Thoracic aorta (tissue), 2 donors: ENCODE measurements at places on chromosomes 1 and 21. TPM values are rescaled to one million over a fixed set of nuclear protein-coding genes. Genes with fewer than 3 reads are reported as not detected.
A peak's percentile ranks its signal among the peaks of the same experiment; 100 is the strongest.

ZYG11A gene
- total RNA-seq: not detected

KRTAP11-1 gene
- not detected for total RNA-seq

DNA sequence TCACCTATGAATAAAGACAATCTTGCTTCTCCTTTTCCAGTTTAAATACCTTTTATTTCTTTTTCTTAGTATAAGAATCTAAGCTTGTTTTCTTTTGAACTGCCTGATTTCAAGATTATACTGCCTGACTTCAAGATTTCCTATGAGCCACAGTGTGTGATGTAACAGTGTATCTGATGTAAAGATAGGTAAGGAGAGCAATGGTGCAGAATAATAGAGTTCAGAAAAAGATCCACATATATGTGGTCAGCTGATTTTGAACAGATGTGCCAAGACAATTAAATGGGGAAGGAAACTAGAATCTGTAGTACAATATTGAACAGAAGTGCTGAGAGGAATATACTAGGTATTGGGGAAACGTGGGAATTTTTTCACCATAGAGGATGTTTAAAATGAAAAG lies 21.0 kb downstream of the EXO1 start:
- DNase-seq: no peak
- H3K36me3 ChIP-seq: no peaks in the 10 kb centered on the region
- H3K4me3 ChIP-seq: no peak overlapping the region
- H3K27me3 ChIP-seq: no peaks in the 10 kb centered on the region
- no peak overlapping the region for H3K27ac ChIP-seq
- no peaks in the 10 kb centered on the region for H3K4me1 ChIP-seq

- peak overlapping the region; percentile 87 for H3K4me3 ChIP-seq
- no peaks in the 10 kb centered on the region for H3K36me3 ChIP-seq
- no peaks in the 10 kb centered on the region for H3K27me3 ChIP-seq
Measured at GRCh38 chr1:9293533-9294404, 1.1 kb downstream of the SPSB1 start.

DNA sequence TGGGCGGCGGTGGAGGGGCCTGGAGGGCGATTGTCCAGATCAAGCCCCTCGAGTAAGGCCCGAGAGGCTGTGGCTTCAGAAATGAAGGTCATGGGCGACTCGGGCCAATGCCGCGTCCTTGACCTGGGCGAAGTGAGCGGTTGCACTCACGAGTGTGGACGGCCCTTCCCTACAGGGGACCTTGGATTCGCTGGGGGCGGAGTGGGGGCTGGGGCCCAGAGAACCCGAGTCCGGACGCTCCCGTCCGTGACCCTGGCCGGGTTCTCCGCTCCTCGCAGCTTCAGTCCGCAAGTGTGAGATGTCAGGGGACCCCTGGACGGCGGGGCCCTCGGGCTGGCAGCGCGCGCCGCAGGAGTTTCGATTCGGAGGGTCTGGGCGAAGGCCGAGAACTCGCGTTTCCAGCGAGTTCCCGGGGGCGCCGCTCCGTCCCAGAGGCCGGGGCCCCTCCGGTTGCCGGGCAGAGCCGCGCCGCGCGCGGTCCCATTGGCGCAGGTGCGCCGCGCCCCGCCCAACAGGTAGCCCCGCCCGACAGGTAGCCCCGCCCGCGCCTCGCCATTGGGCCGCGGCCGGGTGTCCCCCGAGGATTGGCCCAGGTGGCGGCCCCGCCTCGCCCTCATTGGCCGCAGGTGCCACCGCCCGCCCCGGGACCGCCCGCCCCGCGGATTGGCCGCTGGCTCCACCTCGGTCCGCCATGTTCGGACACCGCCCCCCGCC lies at the start of gene PRKCZ:
Gene PRKCZ (plus strand): TSS at position 694 of the 714 bp plus-strand sequence. CDS start 220 bp downstream, outside the sequence.
- no peak for DNase-seq
- H3K4me1 ChIP-seq: no peaks in the 10 kb centered on the region
- no peaks in the 10 kb centered on the region for H3K36me3 ChIP-seq
- no peaks in the 10 kb centered on the region for H3K27me3 ChIP-seq

DNA sequence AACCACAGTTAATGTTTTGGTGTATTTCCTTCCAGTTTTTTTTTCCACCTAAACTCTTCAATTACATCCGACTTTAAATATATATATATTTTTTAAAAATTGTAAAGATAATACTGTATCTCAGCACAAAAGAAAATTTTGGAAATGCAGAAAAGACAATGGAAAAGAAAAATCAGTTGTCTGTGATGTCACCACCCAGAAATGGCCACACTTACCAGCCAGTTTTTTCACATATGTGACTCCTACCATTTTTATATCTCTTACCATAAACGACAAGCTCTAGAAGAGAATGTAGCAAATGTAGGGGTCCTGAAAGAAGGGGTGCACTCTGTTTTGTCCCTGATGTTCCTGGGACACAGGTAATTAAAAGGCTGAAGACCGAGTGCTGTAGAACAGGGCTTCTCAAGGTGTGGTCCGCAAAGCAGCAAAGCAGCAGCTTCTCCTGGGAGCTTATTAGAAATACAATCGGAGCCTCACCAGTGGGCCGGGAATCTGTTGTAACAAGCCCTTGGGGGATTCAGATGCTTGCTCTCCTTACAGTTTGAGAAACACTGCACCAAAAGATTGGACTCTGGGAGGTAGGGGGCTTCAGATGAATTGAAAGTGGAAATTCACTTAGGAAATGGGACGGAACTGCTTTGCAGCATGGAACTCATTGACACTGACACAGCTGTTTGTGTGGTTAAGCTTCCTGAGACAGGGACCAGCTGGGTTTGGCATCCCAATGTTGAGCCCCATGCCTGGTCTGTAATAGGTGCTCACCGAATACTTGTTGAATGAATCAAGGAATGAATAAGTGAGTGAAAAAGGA lies 44.1 kb downstream of the ALPL start:
- no peak for DNase-seq
- no peaks in the 10 kb centered on the region for H3K27me3 ChIP-seq
- no peaks in the 10 kb centered on the region for H3K36me3 ChIP-seq
- H3K4me3 ChIP-seq: no peak overlapping the region
- no peak overlapping the region for H3K27ac ChIP-seq

DNA sequence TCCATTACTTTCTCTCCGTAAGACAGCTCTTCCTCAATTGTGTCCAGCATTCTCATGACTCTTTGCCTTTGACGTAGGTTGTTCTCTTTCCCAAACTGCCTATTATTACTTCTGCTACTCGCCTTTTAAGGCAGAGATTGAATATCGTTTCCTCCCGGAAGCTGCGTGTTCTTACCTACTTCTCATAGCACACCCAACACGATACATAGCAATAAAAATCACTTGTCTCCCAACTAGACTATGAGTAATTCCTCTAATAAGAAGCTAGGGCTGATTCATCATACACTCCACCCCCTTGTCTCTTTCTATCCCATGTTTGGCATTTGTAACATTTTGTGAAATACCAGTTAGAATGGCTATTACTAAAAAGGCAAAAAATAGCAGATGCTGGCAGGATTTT lies 55.8 kb upstream of the SGIP1 start:
- H3K4me1 ChIP-seq: no peaks in the 10 kb centered on the region
- no peak overlapping the region for H3K27ac ChIP-seq
- H3K36me3 ChIP-seq: no peaks in the 10 kb centered on the region
- no peak overlapping the region for H3K4me3 ChIP-seq

DNA sequence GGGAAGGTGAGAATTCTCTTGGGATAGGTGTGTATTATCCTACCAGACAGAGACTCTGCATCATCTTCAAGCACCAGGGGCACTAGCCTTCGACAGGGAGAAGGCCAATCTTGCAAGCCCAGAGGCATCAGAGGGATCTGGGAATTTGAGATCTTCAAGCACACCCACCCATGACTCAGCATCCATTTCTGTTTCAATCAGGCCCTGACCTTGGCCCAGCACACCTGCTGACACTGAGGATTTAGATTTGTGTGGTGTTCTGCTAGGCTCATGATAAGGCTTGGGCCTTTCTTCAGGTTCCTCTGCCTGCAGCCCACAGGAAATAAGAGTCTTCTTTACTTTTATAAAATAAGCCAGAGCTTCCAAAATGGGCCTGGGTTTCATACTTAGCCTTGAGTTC lies 6.6 kb upstream of the PCP4 start:
- H3K27me3 ChIP-seq: no peaks in the 10 kb centered on the region
- no peak overlapping the region for H3K4me3 ChIP-seq
- H3K27ac ChIP-seq: no peak overlapping the region
- no peaks in the 10 kb centered on the region for H3K4me1 ChIP-seq
- no peaks in the 10 kb centered on the region for H3K36me3 ChIP-seq

- no peak overlapping the region for H3K4me3 ChIP-seq
- H3K27me3 ChIP-seq: no peaks in the 10 kb centered on the region
- H3K36me3 ChIP-seq: no peaks in the 10 kb centered on the region
- H3K27ac ChIP-seq: no peak overlapping the region
Measured at GRCh38 chr1:203144661-203145060, 17.1 kb downstream of the ADORA1 start.

DNA sequence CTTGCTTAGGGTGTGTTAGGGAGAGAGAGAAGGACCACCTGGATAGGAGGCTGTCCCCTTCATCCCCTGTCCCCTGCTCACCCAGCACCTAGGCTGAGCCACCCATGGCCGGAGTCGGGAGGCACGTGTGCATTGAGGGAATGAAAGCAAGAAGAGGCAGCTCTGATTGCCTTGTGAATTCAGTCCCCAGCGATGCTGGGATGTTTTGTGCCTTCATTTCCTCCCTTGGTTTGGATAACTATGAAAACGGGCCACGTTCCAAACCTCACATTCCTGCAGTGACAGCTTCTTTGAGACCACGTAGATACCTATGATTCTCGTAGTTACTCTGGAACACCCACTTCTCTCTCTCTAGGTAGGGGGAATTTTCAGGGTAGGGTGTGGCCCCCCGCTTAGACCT lies 67.1 kb downstream of the MAN1C1 start:
- no peak overlapping the region for H3K4me3 ChIP-seq
- H3K36me3 ChIP-seq: no peaks in the 10 kb centered on the region
- no peaks in the 10 kb centered on the region for H3K27me3 ChIP-seq
- H3K27ac ChIP-seq: no peak overlapping the region

- no peak overlapping the region for H3K4me3 ChIP-seq
- no peak overlapping the region for H3K27ac ChIP-seq
- H3K4me1 ChIP-seq: peaks cover 4% of the 10 kb centered on the region
- H3K36me3 ChIP-seq: no peaks in the 10 kb centered on the region
Measured at GRCh38 chr21:38847556-38847955, 41.8 kb downstream of the ETS2 start.

GRCh38 chr1:115041654-115042053 lies 12.0 kb downstream of the TSHB start:
- H3K27ac ChIP-seq: no peak overlapping the region
- peaks cover 9% of the 10 kb centered on the region for H3K36me3 ChIP-seq
- no peak overlapping the region for H3K4me3 ChIP-seq

GRCh38 chr1:201724766-201725118 lies 104.2 kb upstream of the IPO9 start:
- H3K4me3 ChIP-seq: no peak overlapping the region
- no peaks in the 10 kb centered on the region for H3K27me3 ChIP-seq
- no peaks in the 10 kb centered on the region for H3K36me3 ChIP-seq
- peak overlapping the region; percentile 73 for H3K27ac ChIP-seq

DNA sequence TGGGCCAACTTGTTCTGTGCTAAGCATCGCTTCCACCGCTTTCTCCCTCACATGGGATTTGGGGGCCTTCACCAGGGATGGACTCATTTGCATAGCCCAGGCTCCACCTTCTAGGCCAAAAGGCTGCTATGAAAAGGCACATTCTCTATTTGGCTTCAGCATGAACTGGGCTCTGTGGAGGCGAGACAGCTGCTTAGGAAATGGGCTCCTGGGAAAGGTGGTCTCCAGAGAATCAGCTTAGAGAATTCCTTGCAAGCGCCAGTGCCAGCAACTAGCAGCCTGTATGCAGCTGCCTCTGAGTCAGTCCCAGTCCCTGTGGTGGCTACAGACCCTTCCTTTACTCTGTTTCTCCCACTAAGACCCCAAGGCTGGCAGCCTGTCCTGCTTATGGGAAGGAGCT lies 214.5 kb downstream of the HIVEP3 start:
- H3K36me3 ChIP-seq: no peaks in the 10 kb centered on the region
- H3K4me1 ChIP-seq: no peaks in the 10 kb centered on the region
- no peaks in the 10 kb centered on the region for H3K27me3 ChIP-seq
- H3K27ac ChIP-seq: no peak overlapping the region
- no peak overlapping the region for H3K4me3 ChIP-seq

- peaks cover 10% of the 10 kb centered on the region for H3K4me1 ChIP-seq
- no peak for DNase-seq
- no peaks in the 10 kb centered on the region for H3K27me3 ChIP-seq
- H3K4me3 ChIP-seq: no peak overlapping the region
- no peaks in the 10 kb centered on the region for H3K36me3 ChIP-seq
Measured at GRCh38 chr1:213120961-213121360, 69.9 kb downstream of the RPS6KC1 start.

DNA sequence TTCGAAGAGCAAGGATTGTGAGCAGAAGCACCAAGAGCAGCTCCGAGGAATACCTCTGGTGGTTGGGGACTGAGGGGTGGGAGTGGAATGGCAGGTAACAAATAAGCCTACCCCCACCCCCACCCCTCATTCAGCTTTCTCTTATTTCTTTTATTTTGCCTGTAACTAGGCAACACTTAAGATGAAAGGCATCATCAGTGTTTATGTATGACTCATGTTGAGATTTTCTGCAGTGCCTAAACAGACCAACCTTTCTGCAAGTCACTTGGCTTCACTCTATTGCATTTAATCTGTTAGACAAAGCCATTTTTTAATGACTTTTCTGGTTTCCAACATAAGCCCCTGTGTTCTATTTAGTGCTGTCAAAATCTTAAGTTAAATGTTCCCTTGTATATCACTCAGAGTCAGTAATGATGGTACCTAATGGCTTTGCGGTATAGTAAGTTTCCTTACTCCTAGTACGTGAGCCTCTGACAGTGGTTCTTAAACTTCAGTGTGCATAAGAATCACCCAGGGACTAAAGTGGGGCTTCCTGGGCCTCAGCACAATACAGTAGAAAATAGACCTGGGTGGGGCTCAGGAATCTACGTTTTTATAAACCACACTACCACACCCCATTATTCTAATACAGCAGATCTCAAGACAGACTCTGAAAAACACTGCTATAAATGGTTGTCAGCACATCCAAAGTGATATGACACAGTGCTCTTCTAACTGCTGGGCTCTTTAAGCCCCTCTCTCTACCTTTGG lies 19.9 kb downstream of the CASQ2 start:
- no peak overlapping the region for H3K4me3 ChIP-seq
- H3K27ac ChIP-seq: no peak overlapping the region
- DNase-seq: no peak
- H3K4me1 ChIP-seq: no peaks in the 10 kb centered on the region

DNA sequence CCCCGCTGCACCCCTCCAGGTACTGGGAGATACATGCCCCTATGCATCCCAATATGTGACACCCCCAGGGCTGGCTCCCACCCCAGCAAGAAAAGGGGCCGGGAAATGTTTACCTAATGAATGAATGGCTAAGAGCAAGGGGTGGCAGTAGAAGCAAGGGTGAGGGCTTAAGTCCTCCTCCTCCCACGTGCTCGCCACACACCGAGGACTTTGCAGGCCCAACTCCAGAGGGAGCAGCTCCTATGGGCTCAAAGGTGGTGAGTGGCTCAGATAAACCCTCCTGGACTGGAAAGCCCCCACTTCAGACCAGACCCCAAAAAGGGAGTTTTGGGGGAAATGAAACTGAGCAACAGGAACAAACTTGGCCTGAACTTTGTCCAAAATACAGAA lies 11.4 kb downstream of the SLC45A3 start:
- DNase-seq: no peak
- H3K36me3 ChIP-seq: no peaks in the 10 kb centered on the region
- H3K4me1 ChIP-seq: peaks cover 67% of the 10 kb centered on the region
- no peak overlapping the region for H3K27ac ChIP-seq
- no peaks in the 10 kb centered on the region for H3K27me3 ChIP-seq
